ENCODE measurements at places on chromosomes 7 and 10.

GRCh38 chr10:6239213-6239991, 36.7 kb downstream of the PFKFB3 start:
- peak; percentile 43 for DNase-seq

GRCh38 chr7:114799628-114800028, 122.3 kb upstream of the MDFIC start:
- no peak for DNase-seq

GRCh38 chr7:125195156-125195555, 265.5 kb upstream of the POT1 start:
- DNase-seq, result no peak

DNA sequence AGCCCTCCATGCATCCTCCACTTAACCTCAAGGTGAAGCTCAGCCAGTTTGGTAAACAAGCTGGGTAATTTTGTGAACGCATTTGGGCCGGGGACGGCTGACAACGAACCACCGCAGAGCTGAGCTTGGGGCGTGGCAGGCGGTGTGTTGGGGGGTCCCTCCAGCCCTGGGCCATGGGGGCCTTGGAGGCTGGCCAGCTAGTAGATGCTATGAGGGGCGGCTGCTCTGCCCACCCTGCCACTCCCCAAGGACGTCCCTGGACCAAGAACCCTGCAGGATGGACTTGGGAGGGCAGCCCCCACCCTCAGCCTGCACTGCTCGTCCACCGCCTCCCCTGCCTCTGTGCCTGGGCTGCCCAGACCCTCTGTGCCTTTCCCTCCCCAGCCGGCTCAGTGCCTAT, 12.0 kb upstream of the SCART1 start:
- DNase-seq, result no peak

DNA sequence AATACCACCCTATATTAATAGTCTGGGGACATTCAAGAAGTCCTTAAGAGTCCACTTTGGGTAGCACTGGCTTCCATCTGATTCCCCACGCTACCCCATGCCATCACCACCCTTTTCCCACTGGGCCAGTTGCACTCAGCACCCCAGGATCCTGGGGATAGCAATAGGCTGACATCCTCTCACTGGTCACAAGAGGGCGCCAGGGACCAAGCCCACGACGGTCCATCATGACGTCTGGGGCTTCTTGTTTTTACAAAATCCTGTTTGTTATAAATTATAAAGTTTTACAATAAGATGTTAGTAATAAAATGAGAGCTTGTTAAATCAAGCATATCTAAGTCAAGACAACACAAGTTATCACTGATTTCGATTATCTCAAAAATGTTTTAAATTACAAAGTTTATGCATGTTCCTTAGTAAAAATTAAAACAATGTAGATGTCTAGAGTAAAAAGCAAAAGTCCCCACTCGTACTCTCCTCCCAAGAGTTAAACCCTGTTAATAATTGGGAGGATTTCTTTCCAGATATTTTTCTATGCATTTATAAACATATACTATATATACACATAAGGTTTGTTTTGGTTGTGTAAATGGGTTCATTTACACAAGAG, 15.4 kb downstream of the GPNMB start:
- peak; percentile 54 for DNase-seq

- DNase-seq, result no peak
Measured at GRCh38 chr10:124705817-124706461, 38.2 kb downstream of the FAM53B start.

Measured in CD4-positive, alpha-beta T cell treated with Interleukin-10 for 1 hour (primary cell).